ENCODE measurements at places on chromosomes 1 and 21.
A peak's percentile ranks its signal among the peaks of the same experiment; 100 is the strongest.

DNA sequence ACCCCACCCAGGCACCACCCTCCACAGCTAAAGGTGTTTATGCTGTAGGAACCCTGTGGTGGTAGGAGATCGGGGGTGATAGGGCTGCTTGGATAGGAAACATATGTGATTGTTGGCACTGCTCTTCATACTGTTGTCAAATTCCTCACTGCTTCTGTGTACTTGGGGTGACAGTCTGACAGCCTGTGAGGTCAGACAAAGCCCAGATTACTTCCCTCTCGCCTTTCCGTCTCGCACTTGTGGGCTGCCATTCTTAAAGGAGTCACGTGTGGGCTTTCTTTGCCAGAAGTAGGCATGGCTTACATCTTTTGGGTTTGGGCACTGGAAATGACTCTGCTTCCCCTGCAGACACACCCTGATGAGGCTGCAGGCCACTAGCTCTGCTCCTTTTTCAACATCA, 363.8 kb downstream of the DISC1 start:
- DNase-seq = no peak

DNA sequence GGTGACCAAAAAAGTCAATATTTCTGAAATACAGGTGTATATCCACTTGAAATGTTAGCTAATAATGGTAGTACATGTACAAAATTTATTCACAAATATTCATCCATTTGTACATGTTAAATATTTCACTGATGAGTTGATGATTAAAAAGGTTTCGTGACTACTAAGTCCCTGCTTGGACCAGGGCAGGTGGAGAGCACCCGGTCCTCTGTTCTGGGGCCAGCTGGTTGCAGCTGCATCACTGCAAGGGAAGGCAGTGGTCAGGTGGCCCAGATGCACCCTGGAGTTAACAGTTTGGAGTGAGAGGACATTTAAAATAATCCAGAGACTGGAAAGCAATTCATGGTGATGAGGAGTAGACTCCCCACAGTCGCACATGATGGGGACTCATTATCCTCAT, 141.2 kb downstream of the ZBTB18 start:
- DNase-seq = no peak

GRCh38 chr1:29709704-29710280, 473.5 kb downstream of the PTPRU start:
- DNase-seq = no peak

DNA sequence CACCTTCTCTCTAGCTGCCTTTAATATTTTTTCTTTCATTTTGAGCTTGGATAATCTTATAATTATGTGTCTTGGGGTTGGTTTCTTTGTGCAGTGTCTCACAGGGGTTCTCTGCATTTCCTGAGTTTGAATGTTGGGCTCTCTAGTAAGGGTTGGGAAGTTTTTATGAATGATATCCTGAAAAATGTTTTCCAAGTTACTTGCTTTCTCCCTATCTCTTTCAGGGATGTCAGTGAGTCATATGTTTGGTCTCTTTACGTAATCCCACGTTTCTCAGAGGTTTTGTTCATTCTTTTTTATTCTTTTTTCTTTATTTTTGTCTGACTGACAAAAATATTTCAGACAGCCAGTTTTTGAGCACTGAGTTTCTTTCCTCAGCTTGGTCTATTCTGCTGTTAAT, 55.4 kb upstream of the CCDC190 start:
- DNase-seq = no peak

GRCh38 chr1:177897998-177898654, 71.7 kb downstream of the SEC16B start:
- no peak for DNase-seq

DNA sequence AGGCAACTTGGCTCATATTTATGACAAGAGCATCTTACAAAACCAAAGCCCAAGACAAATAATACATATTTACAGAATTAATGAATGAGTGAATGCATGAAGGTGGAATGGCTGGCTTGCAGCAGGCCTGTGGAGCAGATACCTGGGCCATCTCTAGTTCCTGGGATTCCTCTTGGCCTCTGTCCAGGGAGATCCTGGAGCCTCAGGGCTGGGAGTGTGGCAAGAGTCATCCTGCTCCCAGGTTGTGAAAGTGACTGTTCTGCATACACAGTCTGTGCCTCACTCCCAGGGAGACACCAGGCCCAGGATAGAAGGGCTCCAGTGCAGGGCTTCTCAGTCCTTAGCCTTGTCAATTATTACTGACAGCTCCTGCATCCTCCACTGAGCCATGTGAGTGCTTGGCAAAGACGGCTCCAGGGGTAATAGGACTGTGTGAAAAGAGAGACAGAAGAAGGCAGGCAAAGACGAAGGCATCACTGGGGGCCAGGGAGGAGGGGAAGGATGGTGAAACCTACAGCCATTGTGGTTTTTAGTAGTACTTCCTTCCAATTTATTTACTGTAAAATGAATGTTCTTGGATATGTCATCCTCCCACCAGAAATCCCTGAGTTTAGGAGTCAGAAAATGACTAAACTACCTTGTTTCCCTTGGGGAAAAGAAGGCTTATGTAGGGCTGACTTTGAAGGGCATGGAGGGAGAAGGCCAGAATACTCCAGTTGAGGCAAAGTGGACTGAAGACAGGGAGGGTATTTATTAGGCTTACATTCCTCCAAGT, 14.3 kb upstream of the KPRP start:
- no peak for DNase-seq

GRCh38 chr1:248757784-248758195, 2.2 kb upstream of the LYPD8 start:
- no peak for DNase-seq

DNA sequence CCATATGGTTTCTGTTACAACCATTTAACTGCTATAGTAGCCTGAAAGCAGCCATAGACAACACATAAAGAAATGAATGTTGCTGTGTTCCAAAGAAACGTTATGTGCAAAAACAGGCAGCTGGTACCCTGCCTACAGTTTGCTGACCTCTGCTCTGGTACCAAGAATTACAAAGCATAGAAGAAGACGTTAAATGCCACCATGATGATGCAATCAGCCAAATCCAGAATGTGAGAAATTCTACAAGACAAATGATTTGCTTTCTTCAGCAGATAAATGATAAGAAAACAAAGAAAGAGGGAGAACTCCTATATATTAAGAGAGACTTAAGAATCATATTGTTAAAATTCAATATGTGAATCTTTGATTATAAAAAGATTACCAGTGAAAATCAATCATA, 97.8 kb upstream of the PDE4B start:
- DNase-seq = no peak

DNA sequence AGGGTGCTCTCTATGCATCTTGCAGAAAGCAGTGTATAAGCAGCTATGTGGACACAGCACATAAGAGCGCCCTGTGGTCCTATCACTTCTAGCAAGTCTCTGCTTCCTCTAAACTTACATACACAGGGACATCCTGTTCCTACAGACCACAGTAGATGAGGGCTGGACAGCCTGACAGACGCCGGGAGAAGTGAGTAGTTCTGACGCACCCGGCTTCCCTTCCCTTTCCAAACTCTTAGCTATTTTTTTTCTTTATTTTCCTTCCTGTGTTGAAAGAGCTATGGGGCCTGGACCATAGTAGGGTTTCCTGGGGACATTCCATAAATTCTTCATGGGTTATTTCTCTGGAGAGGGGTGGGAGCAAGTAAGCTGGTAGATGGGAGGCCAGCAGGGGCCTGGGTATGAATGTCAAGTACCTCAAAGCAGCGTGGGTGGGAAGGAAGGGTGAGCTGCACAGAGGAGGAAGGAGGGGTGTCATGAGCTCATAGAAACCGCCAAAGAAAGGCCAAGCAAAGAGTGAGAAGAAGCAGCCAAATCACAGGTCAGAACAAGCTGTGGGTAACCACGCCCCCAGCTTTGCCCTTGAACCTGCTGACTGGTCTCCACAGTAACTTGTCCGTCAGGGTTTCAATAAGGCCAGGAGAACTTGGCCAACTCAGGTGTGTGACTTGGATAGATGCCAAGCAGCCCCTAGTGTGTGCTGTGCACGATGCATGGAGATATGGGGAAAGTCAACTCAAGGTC, 36.6 kb downstream of the PLXNA2 start:
- peak; percentile 75 for DNase-seq

DNA sequence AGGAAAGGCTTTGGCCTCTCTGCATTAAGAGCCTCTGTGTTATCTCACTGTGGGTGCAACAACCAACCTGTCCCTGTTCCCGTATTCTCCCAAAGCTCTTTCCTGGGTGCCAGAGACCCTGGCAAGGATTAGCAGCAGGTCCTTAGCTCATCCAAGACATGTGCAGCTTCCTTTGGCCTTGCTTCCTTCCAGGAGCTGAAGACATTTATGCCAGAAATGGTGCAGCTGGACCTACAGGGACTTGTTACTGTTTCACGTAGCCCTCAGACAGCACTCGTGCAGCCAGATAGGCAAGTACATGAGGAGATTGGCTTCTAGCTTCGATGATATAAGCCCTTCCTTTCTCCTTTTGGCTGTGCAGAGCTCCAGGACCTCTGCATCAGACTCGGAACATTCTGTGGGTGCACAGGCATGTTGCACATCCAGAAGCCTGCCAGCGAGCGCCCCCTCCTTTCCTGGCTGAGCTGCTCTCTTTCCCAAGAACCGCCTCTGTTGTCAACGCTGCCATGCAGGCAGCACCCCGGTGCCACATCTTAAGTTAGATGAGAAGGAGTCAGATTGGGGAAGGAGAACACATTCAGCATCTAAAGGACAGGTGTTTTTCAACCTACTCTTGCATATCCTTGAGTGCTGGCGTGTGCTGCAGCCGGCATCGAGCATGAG, 284.5 kb upstream of the PLXNA2 start:
- no peak for DNase-seq

DNA sequence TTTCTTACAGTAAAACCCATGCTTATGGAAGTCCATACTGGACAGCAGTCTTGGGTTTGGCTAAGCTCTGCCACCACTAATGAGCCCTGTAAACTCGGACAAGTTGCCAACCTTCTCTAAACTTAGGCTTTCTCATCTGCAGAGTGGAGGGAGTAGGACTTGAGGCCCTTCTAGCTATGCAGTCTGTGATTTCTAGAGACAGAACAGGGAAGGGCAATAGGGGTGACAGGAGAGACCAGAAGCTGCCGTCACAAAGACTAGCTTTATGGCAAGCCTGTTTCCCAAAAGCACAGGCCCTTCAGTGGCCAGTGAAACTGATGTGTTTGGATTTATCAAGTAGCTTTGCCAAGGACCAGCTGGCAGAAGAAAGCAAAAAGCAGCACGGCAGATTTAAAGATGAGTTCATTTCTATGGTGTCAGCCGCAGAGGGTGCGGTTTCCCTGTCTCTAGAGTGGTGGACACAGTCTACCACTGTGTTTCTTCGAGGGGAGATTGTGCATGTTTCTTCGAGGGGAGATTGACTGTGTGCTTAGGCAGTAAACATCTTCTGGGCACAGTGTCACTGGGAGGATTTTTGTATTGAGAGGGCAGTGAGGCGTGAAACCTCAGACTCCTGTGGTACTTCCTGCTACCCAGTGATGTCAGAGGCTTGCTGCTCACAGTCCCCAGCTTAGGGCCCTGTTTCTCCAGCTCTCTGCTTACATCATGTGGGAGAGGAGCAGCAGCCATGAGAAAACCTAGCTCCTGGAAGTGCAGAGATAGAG, 119.0 kb downstream of the ROR1 start:
- DNase-seq = peak; percentile 94

- DNase-seq = no peak
Observed at GRCh38 chr1:201982623-201983379, at the start of gene RNPEP. RNPEP (plus strand) TSS chr1:201982648; CDS start chr1:201982667, 19 bp downstream.

DNA sequence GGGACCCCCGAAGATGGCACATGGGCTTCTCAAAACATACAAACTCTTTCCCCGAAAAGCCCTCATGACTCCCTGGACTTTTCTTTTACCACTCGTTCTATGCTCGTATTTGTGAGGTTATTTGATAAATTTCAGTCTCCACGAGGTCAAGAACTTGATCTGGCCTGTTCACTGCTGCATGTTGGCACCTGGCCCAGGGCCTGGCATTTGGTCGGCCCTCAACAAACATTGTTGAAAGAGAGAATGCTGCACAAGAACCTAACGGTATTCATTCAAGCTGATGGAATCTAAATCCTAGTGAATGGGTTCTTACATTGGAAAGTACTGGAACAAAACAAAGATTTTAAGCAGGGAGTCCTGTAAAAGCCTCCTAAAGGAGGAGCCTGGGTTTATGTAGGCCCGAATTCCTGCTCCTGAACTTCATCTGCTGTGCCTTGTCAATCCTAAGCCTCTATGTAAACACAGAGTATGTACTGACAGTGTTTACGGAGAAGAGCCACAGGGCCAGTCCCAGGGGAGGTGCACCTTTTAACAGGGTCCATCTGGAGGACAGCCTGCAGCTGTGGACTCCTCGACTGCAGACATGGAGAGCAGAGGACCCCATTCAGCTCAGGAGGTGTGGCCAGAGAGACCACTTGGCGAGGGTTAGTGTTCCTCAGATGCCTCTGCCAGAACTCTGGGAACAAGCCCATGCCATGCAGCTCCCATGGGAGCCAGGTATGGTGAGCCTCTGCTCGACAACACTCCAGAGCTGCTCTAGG, 46.9 kb downstream of the L1TD1 start:
- DNase-seq = no peak

DNA sequence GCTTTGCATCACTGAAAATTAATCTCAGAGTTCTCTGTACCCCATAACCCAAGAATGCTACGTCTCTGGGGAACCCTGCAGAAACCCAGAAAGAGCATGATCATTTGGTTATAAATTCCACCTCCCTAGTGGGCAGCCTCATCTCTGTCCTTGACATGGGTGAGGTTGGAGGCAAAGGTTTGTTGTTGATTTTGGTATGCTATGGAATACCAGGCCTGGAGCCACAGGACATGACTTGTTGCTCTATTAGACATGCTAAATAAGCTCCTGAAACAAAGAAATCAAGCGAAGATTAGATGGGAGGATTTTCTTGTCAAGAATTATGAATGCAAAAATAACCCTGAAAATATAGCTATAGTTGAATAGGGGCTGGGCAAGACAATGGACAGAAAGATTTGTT, 197.4 kb upstream of the CAMK1G start:
- no peak for DNase-seq

GRCh38 chr1:88421997-88422396, 262.1 kb upstream of the PKN2 start:
- no peak for DNase-seq

- no peak for DNase-seq
Observed at GRCh38 chr1:211876851-211877590, 46.5 kb upstream of the LPGAT1 start.

GRCh38 chr1:104807590-104807989, 1057.9 kb downstream of the AMY1C start:
- DNase-seq = no peak

- no peak for DNase-seq
Observed at GRCh38 chr1:223712194-223712849, at the start of gene CAPN2. CAPN2 (plus strand) TSS chr1:223712539; CDS start chr1:223712641, 102 bp downstream.

DNA sequence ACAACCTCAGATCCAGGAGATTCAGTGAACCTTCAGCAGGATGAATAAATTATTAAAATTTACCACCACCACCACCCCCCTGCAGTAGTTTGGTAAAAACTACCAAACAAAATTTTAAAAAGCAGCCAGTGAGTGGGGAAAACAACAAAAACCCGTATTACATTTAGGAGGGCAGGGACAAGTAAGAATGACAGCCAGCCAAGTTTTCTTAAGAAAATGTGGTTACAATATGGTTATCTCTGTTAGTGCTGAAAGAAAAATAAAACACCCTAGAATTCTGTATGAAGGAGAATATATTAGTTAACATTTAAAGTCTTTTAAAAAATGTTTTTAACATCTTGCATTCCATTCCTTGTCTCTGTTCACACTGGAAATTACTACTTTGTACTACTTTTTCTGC, 14.7 kb downstream of the CD46 start:
- no peak for DNase-seq

- no peak for DNase-seq
Observed at GRCh38 chr21:33481314-33481943, 1.7 kb upstream of the TMEM50B start.

All from kidney epithelial cell (primary cell).